ENCODE measurements at places on chromosomes 7 and 10. TPM values are rescaled to one million over a fixed set of nuclear protein-coding genes. Genes with fewer than 3 reads are reported as not detected.

DNA sequence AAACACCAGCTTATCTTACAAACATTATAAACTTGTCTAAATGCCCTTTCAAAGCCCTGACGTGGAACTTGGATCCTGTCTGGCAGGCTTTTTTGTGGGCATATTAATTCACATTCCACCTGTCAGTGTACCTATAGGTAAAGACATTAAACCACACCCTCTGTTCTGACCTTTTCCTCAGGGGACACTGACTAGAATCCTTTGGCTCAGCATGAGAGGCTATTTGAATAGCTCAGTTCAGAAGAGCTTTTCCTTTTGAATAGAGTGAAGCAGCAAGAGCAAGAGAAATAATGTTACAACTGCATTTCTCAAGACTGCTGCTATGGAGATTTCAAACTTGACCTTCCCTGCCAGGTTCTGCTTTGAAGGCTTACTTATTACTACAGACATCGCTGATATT, 76.9 kb downstream of the CYP51A1 start:
- DNase-seq: no peak
- H3K27me3 ChIP-seq: no peaks in the 10 kb centered on the region
- peak overlapping the region; percentile 82 for H3K27ac ChIP-seq
- H3K4me1 ChIP-seq: peaks cover 34% of the 10 kb centered on the region
- peaks cover 10% of the 10 kb centered on the region for H3K36me3 ChIP-seq

DNA sequence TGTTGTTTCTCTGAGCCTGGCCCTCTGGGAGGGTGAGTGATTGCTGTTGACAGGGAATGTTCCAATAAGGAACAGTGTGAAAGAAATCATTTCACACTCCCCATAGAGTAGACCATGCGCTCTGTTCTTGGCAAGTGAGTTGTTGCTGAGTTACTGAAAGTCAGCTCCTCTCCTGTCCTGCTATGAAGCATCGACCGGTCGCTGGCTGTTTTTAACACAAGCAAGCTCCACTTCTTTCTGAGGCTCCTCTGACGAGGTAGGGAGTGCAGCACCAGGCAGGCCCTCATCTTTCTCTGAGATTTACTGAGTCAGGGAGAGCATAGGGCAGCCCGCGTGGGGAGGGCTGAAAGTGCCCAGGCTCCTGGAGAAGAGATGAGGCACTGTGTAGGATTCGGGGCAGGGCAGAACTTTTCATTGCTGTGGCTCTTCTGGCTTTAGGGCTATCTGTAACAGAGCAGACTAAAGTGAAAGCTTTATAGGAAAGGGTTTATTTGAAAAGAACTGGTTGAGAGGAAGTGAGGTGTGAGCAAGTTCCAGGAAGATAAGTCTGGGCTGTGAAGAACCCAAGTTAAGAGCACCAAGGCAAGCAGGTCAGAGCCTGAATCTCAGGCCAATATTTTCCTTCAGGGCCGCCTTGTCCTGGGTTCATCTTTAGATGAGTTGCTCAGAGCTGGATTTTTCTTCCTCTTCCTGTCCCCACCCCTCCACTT, 332.2 kb downstream of the CCSER2 start:
- peak overlapping the region; percentile 32 for H3K27ac ChIP-seq
- H3K4me3 ChIP-seq: no peak overlapping the region
- no peaks in the 10 kb centered on the region for H3K27me3 ChIP-seq
- H3K4me1 ChIP-seq: peaks cover 7% of the 10 kb centered on the region

GRCh38 chr7:36128448-36129047, 24.5 kb upstream of the EEPD1 start:
- H3K27ac ChIP-seq: no peak overlapping the region
- no peak for DNase-seq
- H3K4me3 ChIP-seq: no peak overlapping the region
- H3K27me3 ChIP-seq: no peaks in the 10 kb centered on the region
- H3K4me1 ChIP-seq: peaks cover 5% of the 10 kb centered on the region

DNA sequence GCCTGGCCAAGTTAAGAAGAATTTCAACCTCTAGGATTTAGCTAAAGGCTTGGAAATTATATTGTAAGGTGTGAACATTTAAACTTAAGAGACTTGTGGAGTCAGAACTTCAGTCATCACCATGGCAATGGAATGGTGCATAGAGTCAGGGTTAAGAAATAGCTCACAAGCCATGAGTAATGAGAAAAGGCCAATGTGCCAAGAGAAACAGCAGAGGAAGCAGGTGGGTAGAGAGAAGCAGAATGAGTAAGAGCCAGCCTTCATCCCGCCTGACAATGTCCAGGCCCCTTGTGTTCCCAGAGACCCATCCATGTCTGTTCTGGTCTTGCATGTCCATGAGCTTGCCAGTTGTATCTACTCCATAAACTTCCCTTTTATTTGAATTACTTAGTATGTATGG, 62.6 kb upstream of the TBX20 start:
- peak; percentile 51 for DNase-seq
- no peaks in the 10 kb centered on the region for H3K36me3 ChIP-seq
- no peak overlapping the region for H3K4me3 ChIP-seq
- no peaks in the 10 kb centered on the region for H3K4me1 ChIP-seq
- H3K27ac ChIP-seq: no peak overlapping the region
- H3K27me3 ChIP-seq: no peaks in the 10 kb centered on the region

- no peak for DNase-seq
- H3K36me3 ChIP-seq: peaks cover 20% of the 10 kb centered on the region
- no peaks in the 10 kb centered on the region for H3K4me1 ChIP-seq
- no peaks in the 10 kb centered on the region for H3K27me3 ChIP-seq
- H3K4me3 ChIP-seq: no peak overlapping the region
These were observed 47.3 kb upstream of the SUN1 start for GRCh38 chr7:784971-785370.

- DNase-seq: no peak
- H3K27me3 ChIP-seq: no peaks in the 10 kb centered on the region
- H3K4me3 ChIP-seq: no peak overlapping the region
- no peak overlapping the region for H3K27ac ChIP-seq
These were observed 129.1 kb upstream of the AMPH start for GRCh38 chr7:38760226-38760625.

DNA sequence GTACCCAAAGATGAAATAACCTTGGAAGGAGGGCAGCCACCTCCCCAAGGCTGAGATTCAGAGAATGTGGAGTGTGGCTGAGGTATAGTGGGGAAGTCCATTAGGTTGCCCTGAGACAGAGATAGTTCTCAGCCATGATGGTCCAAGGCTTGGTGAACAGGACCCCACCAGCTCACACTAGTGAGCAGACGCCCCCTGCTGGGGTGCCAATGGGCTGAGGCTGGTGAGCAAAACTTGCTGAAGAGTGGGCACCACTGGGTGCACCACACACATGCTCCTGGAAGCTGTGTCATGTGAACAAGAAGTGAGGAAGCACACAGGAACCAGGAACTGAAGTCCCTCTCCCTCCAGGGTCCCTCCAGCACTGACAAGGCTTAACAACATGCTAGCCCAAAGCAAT, 8.9 kb downstream of the FBXL13 start:
- no peaks in the 10 kb centered on the region for H3K27me3 ChIP-seq
- no peak overlapping the region for H3K4me3 ChIP-seq
- no peak overlapping the region for H3K27ac ChIP-seq

DNA sequence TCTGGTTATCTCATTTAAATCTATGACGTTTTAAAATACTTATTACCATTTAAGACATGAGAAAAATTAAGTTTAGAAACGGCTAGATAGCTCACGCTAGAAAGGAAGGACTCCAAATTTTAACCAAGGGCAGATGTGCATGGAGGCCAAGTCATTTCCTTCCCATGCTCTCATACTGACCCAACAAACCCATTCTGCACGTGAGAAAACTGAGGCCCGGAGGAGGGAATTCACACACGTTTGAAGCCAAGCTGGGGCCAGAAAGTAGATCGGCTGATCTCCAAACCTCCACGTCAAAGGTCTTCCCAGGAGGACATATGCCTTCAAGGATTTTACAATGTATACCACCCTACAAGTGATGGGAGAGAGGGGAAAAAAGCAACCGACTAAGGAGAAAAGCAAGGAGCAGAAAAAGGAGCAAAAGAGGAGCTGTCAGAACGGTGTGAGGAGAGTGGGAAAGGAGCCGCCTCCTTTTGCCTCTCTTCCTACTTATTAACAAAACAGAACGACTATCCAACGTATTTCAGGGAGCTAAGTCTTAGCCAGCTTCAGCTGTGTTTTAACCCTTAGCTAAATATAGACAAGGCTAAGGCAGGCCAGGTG, 645 bp upstream of the SIRT1 start:
- no peaks in the 10 kb centered on the region for H3K27me3 ChIP-seq
- peaks cover 13% of the 10 kb centered on the region for H3K36me3 ChIP-seq
- peak overlapping the region; percentile 60 for H3K4me3 ChIP-seq
- peaks cover 3% of the 10 kb centered on the region for H3K4me1 ChIP-seq
- peak overlapping the region; percentile 96 for H3K27ac ChIP-seq

DNA sequence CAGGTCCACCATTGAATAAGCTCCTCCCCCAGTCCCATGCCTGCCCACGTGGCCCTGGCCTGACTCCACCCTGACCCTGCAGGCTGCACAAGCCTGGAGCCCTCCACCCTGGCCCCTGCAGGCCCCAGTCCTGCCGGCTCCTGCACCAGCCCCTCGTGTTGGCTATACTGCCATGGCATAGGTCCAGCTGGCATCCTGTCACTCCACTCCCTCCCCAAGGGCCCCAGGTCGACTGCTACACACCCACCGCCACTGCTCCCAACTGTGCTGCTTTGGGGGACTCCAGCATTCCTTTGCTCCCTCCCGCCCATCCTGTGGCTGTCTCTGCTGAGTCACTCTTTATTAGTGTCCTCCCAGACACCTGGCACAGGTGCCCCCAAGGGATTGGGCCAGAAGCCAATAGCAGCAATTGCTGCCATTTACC, 32.4 kb upstream of the HSPA12A start:
- no peak overlapping the region for H3K4me3 ChIP-seq
- no peaks in the 10 kb centered on the region for H3K36me3 ChIP-seq
- H3K27me3 ChIP-seq: no peaks in the 10 kb centered on the region
- DNase-seq: no peak
- no peak overlapping the region for H3K27ac ChIP-seq

- H3K27ac ChIP-seq: no peak overlapping the region
- H3K36me3 ChIP-seq: no peaks in the 10 kb centered on the region
- no peak for DNase-seq
- no peak overlapping the region for H3K4me3 ChIP-seq
- H3K4me1 ChIP-seq: no peaks in the 10 kb centered on the region
These were observed 12.9 kb downstream of the AGK start for GRCh38 chr7:141563956-141564623.

- no peaks in the 10 kb centered on the region for H3K36me3 ChIP-seq
- no peak for DNase-seq
- no peaks in the 10 kb centered on the region for H3K4me1 ChIP-seq
- no peak overlapping the region for H3K27ac ChIP-seq
- no peak overlapping the region for H3K4me3 ChIP-seq
These were observed 84.9 kb downstream of the MAP3K8 start for GRCh38 chr10:30518907-30519306.

GRCh38 chr10:31158011-31158658, 126.5 kb upstream of the ZNF438 start:
- no peak for DNase-seq
- no peaks in the 10 kb centered on the region for H3K27me3 ChIP-seq
- no peaks in the 10 kb centered on the region for H3K36me3 ChIP-seq
- H3K4me3 ChIP-seq: no peak overlapping the region

- H3K4me3 ChIP-seq: no peak overlapping the region
- H3K27ac ChIP-seq: no peak overlapping the region
- no peaks in the 10 kb centered on the region for H3K27me3 ChIP-seq
- no peaks in the 10 kb centered on the region for H3K36me3 ChIP-seq
These were observed 45.9 kb downstream of the COL1A2 start for GRCh38 chr7:94440451-94441039.

DNA sequence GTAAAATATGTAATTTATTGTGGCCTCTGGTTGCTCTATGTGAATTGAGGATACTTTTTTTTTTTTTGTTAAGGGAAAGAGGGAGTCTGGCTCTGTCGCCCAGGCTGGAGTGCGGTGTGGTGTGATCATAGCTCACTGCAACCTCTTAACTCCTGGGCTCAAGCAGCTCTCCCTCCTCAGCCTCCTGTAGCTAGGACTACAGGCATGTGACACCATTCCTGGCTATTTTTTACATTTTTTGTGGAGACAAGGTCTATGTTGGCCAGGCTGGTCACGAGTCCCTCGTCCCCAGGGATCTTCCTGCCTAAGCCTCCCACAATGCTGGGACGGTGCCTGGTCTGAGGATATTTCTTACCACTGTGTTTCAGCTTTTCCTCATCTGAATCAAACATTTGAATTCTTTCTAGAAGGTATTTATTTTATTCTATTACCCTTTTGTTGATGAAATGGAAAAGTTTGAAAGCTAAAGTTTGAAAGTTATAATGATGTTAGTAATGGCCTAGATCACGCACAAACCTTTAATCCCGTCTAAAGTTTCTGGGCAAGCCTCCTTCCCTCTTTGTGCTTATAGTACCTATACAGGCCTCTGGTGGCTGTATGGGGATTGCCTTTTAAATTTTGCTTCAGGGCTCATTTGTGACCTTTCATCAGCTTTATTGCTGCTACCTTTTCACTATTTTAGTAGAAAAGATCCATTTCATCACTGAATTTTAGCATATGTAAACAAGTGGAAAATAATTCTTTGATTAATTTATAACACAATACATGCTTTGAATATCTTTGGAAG, 2.0 kb downstream of the IFRD1 start:
- peak; percentile 28 for DNase-seq
- H3K27me3 ChIP-seq: no peaks in the 10 kb centered on the region
- peaks cover 19% of the 10 kb centered on the region for H3K36me3 ChIP-seq
- H3K27ac ChIP-seq: peak overlapping the region; percentile 92

GRCh38 chr10:16891375-16892313, 74.4 kb upstream of the RSU1 start:
- H3K27ac ChIP-seq: no peak overlapping the region
- no peaks in the 10 kb centered on the region for H3K4me1 ChIP-seq
- H3K4me3 ChIP-seq: no peak overlapping the region
- no peaks in the 10 kb centered on the region for H3K27me3 ChIP-seq

DNA sequence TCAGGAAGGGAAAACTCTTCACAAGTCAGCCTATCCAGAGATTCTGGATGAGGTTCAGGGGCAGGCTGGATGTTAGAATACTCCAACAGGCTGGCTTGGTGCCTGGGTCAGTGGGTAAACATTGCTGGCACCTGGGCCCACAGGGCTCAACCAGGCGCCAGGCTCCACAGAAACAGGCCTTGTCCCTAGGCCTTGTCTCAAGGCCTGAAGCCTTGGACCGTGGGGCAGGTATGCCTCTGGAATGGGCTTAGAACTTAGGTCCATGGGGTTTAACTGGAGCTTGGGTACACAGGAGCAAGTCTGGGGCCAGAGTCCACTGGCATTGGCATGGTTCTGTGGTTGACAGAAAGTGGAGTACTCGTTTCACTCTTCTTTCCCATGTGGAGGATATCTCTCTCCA, 263.0 kb upstream of the ETV1 start:
- H3K4me1 ChIP-seq: no peaks in the 10 kb centered on the region
- DNase-seq: no peak
- H3K27me3 ChIP-seq: no peaks in the 10 kb centered on the region

ICA1 gene
- polyA plus RNA-seq: 34.8 TPM

STEAP2 gene
- 2.0 TPM for polyA plus RNA-seq

IGFBP1 gene
- not detected for polyA plus RNA-seq

CHAT gene
- polyA plus RNA-seq: not detected

PAPOLB gene
- not detected for polyA plus RNA-seq

SPDYE9 gene
- 1.1 TPM for polyA plus RNA-seq

KCNK18 gene
- not detected for polyA plus RNA-seq

CISD1 gene
- polyA plus RNA-seq: 212 TPM

SORCS3 gene
- polyA plus RNA-seq: 14.3 TPM

CLCN1 gene
- 0.09 TPM for polyA plus RNA-seq

AKR1C1 gene
- polyA plus RNA-seq: 45.1 TPM

All from cardiac muscle cell (in vitro differentiated cells and primary cell).